ENCODE measurements at places on chromosomes 3 and 15.

DNA sequence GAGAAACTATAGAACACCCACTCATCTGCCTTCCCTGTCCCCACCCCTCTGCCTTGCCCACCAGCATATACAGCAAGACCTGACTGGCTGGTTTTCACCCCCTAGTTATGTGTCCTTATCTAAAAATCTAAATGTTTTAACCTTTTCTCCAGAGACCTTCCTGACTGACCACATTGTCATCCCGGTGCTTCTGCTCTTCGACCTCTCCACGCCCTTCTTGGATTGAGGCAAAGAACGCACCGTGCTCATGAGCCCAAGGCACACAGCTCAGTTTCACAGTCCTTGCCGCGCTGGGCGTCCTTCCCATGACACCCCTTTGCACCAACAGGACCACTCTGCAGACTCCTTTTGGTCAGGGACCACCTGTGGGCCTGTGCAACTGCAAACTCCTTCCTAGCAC, 62.7 kb downstream of the B3GNT5 start:
- DNase-seq: no peak

- no peak for DNase-seq
These were observed 6.4 kb downstream of the CFAP20DC start for GRCh38 chr3:59043391-59043790.

GRCh38 chr3:126937973-126938372, 44.9 kb upstream of the PLXNA1 start:
- no peak for DNase-seq

- no peak for DNase-seq
These were observed 29.2 kb downstream of the ILDR1 start for GRCh38 chr3:121992601-121993560.

DNA sequence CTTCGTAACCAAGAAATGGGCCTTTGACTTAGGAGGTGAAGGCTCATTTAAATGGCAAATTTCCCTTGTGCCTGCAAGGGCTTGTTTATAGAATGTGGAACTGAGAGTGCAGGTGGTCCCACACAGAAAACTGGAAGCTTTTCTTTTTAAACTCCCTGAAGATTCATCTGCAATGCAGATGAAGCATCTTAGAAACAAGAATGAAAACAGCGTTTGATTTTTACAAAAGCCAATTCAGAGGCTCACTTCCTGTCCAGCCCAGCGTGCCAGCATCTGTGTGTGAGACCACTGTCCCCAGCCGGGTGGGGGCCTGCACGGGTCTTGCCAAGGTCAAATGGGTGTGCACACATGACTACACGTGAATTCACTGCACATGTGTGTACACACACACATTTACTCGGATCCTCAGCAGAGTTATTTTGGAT, 94.7 kb downstream of the LINGO1 start:
- DNase-seq: no peak

- no peak for DNase-seq
These were observed 41.4 kb downstream of the CRTC3 start for GRCh38 chr15:90571063-90571541.

DNA sequence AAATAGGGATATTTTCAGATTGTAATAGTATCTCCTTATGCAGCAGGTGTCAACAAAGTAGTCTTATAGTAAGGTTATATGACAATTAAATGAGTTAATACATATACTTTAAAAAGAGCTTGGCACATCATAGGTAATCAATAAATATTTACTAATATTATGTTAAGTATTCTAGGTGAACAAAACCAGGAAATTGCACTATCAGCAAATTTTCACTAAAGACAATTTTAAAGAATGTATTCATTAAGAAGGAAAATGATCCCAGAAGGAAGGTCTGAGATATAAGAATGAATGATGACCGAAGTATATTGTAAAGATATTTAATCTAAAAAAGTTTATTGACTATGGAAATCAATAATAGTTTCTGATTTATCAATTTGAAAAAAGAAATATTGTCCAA, 281.9 kb downstream of the ADAMTSL3 start:
- DNase-seq: no peak

- DNase-seq: peak; percentile 56
These were observed 712 bp downstream of the RTF1 start for GRCh38 chr15:41417418-41418195.

- no peak for DNase-seq
These were observed 153.5 kb upstream of the GOLIM4 start for GRCh38 chr3:168249205-168249549.

GRCh38 chr3:22713936-22714335, 489.2 kb upstream of the UBE2E2 start:
- no peak for DNase-seq

GRCh38 chr3:174295306-174296092, 563.6 kb upstream of the NAALADL2 start:
- no peak for DNase-seq

DNA sequence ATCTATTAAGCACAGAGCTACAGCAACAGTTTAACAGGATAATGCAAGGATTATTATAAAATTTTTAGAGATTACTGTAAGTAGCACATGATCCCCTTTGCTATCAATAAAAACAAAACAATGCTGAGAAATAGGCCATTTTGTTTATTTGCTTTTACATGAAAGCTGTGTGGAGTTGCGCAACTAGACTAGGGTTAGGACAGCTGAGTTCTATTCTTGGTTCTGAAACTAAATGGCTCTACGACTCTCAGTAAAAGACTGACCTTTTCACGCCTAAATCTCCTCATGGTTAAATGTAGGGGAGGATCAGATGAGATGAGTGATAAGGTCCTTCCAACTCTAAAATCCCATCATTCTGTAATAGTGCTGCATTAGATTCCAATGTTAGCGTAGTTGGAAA, 25.0 kb downstream of the KCNMB2 start:
- DNase-seq: no peak

DNA sequence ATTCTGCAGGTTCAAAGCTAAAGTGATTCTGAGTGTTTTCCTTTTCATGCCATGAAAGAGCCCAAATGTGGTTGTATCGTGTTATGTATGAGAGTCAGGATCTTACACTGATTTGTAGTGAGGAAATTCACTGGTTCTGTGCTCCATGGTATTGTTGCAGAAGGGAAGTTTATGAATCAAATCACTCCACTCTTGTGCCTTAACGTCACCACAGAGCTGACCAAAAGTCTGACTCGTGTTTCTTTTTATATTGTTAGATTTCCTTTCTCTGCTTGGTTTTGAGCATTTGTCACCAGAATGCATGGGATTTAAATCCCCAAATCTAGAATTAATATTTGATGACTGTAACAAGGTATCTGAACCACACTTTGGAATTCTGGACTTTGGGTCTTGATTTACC, 29.1 kb upstream of the SLC30A4 start:
- no peak for DNase-seq

GRCh38 chr3:48960841-48961413, 29.1 kb upstream of the P4HTM start:
- no peak for DNase-seq

- no peak for DNase-seq
These were observed 40.2 kb upstream of the IDH2 start for GRCh38 chr15:90142216-90143165.

DNA sequence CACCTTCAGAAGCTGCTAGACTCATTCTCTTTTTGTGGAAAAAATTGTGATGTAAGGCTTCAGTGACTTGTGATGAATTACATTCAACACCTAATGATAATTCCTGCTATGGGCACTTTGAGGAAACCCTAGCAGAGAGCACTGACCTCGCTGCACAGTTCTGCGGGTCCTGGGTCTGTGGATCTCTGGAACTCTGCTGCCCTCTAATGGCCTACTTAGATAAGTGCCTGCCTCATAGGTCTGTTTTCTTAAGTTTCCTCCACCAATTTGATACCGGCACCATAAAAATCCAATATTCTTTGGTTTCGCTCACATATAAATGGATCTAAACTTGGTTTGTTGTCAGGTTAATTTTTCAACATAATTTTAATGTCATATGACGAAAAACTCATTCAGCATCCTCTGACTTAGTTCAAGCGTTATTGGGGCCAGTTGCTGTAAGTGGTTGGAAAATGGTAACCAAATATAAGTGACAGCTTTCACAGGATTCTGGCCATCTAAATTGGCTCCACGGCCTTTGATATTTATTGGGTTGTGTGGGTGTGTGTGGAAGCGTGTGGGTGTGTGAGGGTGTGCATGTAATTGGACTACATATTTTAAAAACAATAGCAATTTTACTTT, 10.4 kb downstream of the SLITRK3 start:
- peak; percentile 54 for DNase-seq

GRCh38 chr3:159813822-159814531, 174.7 kb upstream of the IL12A start:
- no peak for DNase-seq

DNA sequence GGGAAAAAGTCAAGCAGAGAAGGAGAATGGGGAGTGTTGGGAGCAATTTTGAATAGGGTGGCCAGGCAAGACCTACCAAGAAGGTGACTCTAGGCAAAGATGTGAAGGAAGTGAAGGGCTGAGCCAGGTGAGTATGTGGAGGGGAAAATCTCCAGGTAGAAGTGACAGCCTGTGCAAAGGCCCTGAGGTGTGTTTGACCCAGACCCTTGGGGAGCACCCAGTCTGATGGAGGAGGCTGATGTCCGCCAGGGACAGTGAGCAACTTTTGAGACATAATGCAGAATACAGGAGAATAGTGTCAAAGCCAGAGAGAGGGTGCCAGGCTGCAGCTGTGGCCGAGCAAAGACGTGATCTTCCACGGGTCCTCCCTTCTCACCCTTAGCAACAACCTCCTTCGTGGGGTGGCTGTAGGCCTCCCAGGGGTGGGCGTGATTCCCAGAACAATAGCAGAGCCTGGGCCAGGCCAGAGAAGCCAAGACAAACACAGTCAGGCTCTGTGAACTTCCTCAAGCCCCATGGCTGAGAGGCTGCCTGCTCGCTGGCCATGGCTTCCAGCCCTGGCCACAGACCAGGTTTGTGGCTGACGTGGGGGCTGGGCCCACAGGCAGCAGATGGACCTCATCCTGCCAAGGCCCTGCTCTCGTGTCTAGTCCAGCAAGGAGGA, 58.1 kb downstream of the SLC6A6 start:
- peak; percentile 86 for DNase-seq

DNA sequence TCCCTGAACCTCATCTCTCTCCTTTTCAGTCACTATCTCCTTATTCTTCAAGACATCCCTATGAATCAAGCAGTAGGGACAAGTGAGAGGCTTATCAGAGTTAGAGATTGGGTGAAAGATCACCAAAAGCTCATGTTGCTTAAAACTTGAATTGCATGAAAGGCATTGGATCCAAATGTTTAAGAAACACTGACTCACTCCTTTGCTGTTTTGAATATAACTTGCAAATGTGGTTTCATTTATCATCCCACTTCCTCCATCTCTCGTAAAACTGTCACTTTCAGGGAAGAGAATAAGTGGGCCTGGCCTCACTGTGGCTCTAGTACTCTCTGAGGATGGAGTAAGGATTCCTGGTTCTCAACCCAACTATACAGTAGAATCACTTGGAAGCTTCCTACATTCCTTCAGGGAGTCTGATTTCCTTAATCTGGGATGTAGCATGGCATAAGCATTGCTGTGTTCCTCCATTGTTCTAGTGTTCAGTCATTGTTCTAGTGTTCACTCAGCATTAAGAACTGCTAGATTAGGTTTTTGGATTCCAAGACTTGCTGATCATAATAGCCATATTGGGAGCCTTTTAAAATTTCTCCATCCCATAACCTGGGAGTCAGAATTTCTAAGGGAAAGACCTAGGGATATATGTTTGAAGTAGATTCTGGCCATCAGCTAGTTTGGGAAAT, 171.8 kb downstream of the TMEM108 start:
- DNase-seq: no peak

GRCh38 chr15:43517354-43518196, at the start of gene MAP1A:
MAP1A (plus strand) TSS chr15:43517608; CDS start chr15:43521474, 3,866 bp downstream.
- DNase-seq: peak; percentile 89

- no peak for DNase-seq
These were observed 23.1 kb downstream of the TRAK1 start for GRCh38 chr3:42114130-42114725.

- DNase-seq: peak; percentile 32
These were observed 39.4 kb upstream of the SMAD3 start for GRCh38 chr15:67025719-67026609.

- no peak for DNase-seq
These were observed 4.1 kb upstream of the HLTF start for GRCh38 chr3:149090461-149090860.

DNA sequence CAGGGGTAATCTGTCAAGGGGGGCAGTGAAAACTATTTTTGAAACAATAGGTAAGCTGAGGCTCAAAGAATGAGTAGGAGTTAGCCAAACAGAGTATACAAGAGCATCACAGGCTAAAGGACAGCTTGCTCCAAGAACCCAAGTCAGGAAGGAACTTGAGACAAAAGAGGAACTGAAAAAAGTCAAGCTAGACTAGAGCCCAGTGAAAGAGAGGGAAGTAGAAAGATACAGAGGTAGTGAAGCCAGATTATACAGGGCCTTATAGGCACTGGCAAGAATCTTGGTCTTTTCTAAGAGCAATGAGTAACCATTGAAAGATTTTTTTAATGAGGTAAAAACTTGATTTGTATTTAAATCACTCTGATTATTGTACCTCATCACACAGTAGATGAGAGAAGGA, 69.9 kb downstream of the FILIP1L start:
- no peak for DNase-seq

- DNase-seq: no peak
These were observed 51.9 kb downstream of the USP8 start for GRCh38 chr15:50476143-50476542.

DNA sequence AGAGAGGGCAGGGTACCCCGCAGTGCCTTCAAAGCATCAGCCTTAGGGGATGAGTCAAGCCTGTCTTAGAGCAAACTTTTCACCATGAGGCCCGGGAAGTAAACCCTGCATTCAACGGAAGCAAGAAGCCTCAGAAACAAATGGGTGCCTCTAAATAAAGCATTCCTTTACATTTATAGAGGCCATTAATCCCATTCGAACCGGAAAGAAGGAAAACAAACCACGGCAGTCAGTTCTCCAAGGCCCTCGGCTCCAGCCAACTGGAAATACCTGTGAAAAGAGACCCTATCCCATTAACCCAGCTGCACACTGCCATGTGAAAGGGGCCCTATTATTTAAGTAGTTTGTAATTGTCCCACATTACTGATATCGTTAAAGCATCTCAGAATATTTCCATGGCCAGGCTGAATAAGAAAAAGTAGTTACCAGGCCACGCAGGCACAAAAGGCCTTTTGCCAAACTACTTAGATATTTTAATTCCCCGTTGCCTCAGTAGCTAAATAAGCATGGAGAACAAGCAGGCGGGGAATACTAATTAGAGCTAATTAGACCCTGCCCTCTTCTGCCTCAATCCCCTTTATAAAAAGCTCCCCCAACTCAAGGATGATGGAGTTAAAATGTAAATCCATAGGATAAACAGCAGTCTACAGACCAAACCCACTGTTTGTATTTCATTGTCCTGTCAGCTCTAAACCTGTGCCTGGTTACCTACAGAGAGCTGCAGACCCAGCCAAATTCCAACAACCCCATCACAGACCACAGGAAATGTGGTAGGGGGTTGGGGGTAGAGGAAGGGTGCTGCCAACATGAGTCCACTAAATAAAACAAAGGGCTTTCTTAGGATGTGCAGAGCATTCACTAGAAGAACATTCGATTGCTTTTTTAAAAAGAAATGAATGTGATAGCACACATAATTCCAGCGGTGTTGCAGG, 4.1 kb downstream of the ITGB5 start:
- DNase-seq: no peak

DNA sequence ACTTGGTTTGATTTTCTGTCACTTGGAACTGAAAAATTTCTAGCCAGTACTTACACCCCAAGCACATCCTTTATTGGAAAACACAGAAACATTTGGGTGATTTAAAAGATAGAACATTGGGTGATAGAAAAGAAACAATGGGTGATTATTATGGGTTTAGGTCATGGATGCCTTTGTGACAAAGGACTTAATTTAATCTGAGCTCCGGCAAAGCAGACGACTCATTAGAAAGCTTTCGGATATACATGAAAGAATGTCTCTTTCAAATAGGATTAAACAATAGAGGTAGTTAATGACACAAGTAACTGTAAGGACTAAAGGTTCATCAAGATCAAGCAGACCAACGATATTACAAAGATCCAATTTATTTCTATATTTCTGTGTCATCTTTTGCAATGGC, 37.3 kb upstream of the CNTN4 start:
- no peak for DNase-seq
